ENCODE measurements at places on chromosomes 13 and 19.

- DNase-seq, result no peak
These were observed 83.8 kb upstream of the TM9SF2 start for GRCh38 chr13:99417201-99418102.

DNA sequence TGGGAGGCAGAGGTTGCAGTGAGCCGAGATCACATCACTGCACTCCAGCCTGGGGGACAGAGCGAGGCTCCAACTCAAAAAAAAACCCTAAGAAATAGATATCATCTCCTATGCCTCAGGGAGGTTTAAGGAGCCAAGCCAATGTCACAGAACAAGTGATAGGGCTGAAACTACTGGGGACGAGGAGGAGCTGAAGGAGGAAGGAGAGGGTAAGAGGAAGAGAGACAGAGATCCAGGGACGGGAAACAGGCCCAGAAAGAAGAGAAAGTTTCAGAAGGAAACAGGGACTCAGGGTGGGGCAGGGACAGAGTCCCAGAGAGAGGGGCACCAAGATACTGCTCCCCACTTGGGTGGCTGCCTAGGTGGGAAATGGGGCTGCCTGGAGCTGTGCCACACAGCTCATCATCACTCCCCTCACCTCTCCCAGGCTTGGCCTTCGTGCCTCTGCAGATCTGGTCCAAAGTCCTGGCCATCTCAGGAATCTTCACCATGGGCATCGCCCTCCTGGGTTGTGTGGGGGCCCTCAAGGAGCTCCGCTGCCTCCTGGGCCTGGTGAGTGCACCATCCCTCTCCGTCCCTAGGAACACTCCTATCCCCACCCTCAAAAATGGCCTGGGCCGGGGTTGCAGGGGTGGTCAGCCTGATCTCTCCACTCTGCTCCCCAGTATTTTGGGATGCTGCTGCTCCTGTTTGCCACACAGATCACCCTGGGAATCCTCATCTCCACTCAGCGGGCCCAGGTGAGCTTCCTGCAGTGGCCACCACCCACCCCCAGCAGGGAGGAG, 1.5 kb downstream of the CD37 start:
- DNase-seq, result no peak

GRCh38 chr19:41533671-41534215, 42.2 kb upstream of the CEACAM21 start:
- DNase-seq, result no peak

GRCh38 chr19:30621326-30621920, 249.2 kb downstream of the ZNF536 start:
- no peak for DNase-seq

- DNase-seq, result no peak
These were observed 1.3 kb downstream of the SHISA7 start for GRCh38 chr19:55441692-55442321.

- DNase-seq, result no peak
These were observed 389.3 kb downstream of the DACH1 start for GRCh38 chr13:71477735-71478134.

GRCh38 chr19:17090583-17090982, 15.0 kb downstream of the MYO9B start:
- DNase-seq, result no peak

DNA sequence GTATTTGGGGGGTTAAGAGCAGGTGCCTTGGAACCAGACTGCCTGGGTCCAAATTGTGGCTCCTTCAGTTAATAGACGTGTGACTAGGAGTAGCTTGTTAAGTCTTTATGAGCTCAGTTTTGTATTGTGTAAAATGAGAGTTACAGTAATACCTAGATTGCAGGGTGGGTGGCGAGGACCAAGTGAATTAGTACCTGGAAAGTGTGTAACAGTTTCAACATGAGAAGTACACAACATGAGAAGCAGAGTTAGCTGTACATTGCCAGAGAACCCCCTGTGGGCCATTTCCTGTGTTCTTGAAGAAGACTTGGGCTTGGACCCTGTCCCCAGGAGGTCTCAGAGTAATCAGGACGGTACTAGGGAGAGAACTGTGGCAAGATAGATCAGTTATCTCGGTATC, 36.8 kb downstream of the PPP2R1A start:
- no peak for DNase-seq

DNA sequence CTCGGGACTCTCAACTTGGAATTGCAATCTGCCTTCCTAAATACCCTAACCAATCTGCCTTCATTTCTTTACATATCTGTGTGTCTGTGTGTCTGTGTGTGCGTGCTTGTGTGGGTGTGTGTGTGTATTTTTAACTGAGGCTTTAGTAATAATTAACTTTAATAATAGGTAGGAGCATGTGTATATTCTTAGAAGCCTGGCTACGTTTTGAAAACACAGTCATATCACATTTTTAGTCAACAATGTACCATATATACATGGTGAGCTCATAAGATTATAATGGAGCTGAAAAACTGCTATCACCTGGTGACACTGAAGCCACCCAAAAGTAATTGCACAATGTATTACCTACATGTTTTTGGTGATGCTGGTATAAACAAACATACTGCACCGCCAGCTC, 65.4 kb upstream of the ATXN8OS start:
- no peak for DNase-seq

DNA sequence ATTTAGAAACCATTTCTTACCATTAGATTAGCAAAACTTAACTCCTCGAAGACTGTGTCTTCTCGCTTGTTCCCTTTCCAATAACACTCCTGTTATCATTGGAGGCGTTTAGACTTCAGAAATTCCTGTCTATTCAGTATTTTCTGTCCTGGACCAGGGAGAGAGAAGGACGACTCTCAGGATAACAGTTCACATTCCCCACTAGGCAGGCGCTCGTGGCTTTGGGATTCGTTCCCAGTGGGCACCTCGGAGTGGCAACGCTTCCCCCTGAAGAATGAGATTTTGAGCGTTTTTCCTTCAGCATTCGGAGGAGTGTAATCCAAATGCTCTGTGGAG, 429 bp upstream of the ZNF225 start:
- no peak for DNase-seq

- no peak for DNase-seq
These were observed 18.4 kb downstream of the C2CD4C start for GRCh38 chr19:390386-391206.

GRCh38 chr13:85141401-85141800, 657.8 kb downstream of the SLITRK6 start:
- no peak for DNase-seq

GRCh38 chr19:48757089-48757675, 1.9 kb downstream of the FGF21 start:
- DNase-seq, result no peak

- no peak for DNase-seq
These were observed 3.8 kb downstream of the RAX2 start for GRCh38 chr19:3768015-3768747.
